ENCODE measurements at places on chromosomes 16 and 17.

GRCh38 chr16:73106329-73107034 lies 58.6 kb upstream of the ZFHX3 start:
- no peak for DNase-seq

- no peak for DNase-seq
Measured at GRCh38 chr16:69798466-69798865, 36.3 kb downstream of the WWP2 start.

GRCh38 chr17:37247825-37248224 lies 128.0 kb upstream of the C17orf78 start:
- DNase-seq, result no peak

DNA sequence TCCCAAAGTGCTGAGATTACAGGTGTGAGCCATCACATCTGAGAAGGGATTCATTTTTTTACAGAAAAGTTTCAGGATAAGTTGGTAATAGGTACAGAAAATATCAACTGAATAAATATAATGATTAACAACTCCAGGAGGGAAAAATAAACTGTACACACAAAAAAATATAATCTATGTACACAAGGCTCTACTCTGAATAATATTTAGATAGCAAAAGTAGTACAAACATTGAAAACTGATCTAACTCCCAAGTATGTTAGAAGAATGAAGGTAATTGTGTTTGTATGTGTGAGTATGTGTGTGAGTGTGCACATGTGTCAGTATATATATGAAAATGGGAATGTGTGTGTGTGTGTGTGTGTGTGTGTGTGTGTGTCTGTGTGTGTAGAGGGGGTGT lies 20.4 kb downstream of the TUBD1 start:
- DNase-seq, result no peak

DNA sequence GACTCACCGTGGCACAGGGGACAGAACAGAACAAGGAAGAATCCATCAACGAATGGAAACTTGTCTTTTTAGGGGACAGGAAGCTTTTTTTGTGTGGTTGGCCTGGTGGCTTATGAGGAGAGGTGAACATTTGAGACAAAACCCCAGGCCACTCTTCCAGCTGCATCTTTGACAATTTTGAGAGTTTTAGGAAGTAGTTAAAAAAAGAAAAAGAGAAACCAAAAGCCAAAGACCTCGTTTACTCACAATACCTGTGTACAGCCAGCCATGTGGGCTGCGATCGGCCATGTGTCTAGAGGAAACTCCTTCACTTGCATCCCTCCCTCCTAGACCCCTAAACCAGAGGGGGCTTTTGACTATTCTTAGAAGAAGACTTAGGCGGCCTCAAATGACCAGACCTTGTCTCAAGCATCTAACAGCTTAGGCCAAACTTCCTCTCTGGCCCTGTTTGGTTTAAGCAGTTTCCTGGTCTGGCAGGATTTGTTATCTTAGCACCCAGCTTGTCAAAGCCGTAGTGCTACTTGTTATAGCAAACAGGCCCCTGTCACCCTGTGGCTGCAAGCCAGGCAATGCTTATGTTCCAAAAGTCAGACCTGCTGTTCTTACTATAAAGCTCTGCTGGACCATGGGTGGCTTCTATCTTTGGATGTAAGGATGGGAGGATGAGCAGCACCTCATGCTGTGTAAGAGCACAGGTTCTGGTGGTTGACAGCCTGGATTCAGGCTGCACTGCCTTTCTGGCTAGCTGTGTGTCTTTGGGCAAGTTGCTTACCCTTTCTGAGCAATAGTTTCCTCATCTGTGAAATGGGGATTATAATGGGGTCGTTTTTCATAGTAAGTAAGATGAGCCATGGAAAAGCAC lies 17.7 kb downstream of the KSR1 start:
- peak; percentile 87 for DNase-seq

DNA sequence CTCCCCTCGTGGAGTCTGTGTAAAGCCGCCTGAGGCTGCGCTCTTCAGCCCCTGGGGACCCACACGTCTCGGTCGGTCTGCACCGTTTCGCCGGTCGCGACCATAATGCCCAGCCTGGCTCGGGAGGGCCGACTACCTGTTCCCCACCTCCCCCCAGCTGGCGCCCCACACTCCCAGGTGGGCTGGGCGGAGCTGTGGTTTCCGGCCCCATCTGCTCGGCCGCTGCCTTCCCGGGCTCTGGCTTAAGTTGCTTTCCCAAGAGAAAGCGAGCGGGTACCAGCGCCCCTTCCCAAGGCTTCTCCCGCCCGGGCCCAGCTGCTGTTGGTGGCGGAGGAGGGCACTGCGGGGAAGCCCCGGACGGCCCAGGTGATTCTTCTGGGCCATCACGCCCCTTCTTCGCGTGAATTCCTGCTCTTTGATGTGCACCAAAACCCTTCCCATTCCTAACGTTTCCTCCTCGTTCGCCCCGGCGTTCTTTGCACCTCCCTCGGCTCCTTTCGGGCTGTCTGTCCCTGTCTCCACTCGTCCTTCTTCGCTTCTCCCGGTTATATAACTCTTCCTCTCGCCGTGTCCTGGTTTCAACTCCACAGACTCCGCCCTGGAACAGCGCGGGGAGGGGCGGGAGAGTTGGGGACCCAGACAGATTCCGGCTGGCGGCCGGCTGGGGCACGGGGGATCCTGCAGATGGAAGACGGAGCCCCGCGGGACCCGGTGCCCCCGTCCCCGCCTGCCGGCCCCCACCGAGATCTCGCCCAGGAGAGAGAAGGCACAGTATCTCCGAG lies 2.0 kb downstream of the KDM6B start:
- DNase-seq, result peak; percentile 51

GRCh38 chr17:337866-338265 lies 14.7 kb downstream of the RPH3AL start:
- DNase-seq, result no peak

- DNase-seq, result no peak
Measured at GRCh38 chr17:1729966-1730325, 5.4 kb downstream of the WDR81 start.

DNA sequence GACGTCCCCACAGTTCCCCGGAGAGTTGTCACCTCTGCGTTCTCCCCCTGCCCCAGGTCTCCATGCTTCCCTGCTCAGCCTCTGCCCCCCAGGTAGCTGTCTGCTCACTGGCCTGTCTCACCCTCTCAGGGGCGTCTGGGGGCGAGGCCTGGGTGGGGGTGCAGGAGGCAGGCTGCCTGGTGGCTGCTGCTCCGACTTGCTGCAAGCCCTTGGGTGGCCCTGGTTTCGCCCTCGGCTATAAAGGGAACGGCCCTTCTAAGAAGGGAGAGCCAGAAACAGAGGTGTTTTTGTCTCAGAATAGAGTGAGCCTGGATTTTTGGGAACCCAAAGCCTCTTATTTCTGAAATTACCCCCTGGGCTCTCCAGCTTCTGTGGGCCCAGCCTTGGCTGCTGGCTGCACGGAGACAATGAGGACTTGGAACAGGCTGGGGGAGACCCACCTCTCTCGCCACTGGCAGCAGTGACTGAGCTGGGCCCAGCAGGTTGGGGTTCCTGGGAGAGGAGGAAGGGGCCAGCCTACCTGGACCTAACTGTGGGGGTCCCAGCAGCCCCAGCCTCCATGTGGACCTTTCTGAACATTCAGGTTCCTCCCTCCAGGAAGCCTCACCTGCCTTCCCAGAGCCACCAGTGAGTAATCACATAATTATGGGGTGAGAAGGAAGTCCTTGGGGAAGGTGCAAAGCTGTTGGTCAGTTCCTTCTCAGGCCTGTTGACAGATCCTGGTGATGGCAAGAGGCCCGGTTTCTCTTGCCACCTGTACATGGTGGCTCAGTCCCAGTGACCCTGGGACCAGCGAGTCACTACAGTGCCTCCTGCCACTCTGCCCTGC lies 15.5 kb upstream of the SPNS2 start:
- no peak for DNase-seq

DNA sequence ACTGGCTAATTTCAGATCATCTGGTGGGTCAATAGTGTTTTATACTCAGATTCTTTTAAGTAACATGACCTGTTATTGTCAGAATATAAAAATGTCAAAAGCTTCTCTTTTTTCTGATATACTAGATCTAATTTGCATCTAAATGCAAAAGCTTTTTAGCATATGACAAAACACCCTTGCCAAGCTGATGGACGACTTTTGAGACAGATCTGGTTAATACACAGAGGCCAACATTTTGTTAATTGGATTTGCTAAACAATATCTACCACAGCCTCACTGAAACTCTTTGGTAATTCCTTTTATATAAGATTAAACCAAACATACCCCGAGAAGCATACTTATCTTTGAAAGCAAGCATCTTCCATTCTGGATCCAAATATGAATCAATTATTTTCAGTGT lies 10.3 kb upstream of the NOL11 start:
- no peak for DNase-seq

DNA sequence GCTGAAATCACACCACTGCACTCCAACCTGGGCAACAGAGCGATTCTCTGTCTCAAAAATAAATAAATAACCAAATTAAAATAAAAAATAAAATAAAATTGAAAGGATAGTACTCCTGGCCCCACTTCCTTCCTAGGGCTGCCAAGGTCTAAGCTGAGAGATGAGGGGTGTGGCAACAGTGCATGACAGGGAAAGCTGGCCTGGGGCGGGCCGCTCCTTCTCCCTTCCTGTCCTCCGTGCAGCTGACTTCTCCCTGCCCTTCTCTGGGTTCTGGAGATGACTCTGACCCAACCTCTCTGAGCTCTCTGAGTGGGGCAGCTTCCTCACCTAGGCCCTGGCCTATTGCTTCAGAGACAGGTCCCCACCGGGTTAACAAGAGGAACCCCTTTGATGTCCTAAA lies 8.7 kb upstream of the SLC25A39 start:
- no peak for DNase-seq

DNA sequence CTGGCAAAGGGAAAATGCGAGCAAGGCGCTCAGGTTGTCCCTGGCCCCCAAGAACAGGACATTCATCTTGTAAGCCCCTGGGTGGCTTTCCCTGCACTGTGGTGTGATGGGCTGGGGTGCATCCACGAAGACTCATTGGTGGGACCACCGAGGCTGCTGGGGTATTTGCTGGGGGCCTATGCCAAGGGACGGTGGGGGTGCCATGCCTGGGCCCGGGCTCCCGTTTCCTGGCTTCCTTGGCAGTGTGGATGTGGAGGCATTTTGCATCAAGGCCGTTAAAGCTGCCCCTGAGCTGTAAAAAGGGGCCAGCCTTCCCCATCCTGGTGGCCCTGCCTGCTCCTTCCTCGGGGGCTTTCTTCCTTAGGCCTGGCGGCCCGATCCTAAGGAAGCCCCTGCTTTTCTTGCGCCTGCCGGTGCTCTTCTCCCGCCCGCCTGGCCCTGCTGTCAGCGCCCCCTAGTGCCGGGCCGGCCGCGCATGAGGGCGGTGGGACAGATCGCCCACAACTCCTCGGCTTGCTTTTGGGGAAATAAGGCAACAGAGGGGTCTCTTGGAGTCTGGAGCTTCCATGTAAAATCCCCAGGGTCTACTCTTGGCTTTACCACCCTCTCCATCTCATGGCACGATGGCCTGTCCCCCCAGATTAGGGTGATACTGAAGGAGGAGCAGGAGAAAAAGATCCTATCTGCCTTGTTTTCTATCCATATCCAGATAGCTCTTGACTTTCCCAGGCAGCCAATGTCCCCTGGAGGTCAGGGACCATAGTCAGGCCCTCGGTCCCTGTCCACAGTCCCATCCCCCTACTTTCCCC lies 9.8 kb upstream of the TBX2 start:
- DNase-seq, result peak; percentile 56

- DNase-seq, result no peak
Measured at GRCh38 chr17:58944166-58944565, 162.5 kb downstream of the TRIM37 start.

- DNase-seq, result no peak
Measured at GRCh38 chr16:275786-276232, at the start of gene RGS11. Gene RGS11 (minus strand): TSS chr16:275944. CDS start chr16:275911, 33 bp downstream.

DNA sequence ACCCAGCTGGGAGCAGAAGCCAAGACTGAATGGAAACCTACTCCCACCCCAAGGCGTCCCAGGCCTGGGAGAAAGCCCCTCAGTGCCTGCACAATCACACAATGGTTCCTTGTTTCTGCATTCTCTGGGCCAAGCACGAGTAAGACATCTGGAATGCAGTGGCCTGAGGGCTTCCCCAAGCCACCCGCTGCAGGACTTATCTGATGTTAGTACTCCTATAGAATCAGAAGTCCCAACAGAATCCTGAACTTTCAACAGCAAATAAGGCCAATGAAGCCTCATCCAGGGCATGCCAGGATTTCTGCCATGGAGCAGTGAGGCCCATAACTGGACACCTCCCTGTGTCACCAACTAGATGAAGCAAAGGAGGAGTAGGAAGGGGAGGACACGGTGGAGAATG lies 28.6 kb downstream of the MYO18A start:
- no peak for DNase-seq

GRCh38 chr16:83520596-83520995 lies 287.2 kb upstream of the HSBP1 start:
- no peak for DNase-seq

DNA sequence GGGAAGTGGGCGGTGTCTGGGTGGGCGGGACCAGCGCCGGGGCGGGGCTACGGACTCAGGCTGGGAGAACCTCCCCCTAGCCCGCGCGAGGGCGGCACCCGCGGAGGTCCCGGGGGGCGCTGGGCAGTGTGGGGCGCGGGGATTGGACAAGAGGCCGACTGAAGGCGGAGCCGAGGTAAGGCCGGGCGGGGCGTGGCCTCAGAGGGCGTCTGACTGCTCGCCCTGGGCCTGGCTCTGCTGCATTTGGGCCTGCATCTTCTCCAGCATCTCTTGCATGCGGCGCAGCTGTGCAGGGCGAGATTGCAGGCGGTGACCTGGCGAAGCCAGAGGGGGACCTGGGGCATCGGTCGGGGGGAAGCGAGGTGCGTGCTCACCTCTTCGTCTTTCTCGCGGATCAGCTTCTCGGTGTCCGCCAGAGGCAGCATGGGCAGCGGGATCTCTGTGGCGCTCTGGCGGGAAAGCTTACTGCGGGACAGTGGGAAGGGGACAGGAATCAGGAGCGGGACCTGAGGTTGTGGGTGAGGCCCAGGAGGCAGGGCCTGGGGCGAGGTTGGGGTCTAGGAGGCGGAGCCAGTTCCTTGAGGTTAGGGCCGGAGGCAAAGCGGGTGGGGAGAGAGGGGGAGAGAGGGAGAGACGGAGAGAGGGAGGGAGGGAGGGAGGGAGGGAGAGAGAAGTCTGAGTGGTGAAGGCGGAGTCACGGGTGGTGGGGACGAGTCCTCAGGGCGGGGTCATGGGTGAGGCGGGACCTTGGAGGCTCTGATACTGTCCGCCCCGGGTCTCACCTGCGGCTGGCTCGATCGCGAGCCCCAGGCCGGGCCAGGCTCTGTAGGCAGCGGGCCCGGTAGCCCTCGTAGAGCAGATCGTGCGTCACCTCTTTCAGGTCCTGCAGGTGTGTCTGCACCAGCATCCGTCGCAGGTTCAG lies 3.9 kb downstream of the SEPTIN1 start:
- DNase-seq, result peak; percentile 98

DNA sequence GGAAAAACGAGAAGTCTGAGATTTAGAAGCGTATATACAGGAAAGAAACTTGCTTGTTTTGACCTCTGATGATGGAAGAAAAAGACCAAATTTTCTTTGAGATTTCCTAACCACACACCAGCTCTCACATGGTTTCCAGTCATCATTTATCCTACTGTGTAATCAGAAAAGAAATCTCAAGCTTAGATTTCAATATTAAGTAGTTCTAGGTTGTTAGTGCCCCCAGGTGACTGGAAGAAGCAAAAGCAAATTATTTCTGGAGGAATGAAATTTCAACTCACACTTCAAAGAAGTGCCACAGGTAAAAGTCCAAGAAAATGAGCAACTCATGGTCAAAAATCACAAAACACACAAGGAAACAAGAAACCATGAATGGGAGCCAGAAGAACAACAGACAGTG lies 51.8 kb upstream of the KDM6B start:
- no peak for DNase-seq

GRCh38 chr17:42183741-42184711 lies 1.2 kb downstream of the HCRT start:
- peak; percentile 80 for DNase-seq

All from stimulated activated CD4-positive, alpha-beta T cell treated with anti-CD3 and anti-CD28 coated beads, Interleukin-4, amount 100 ng/mL, for 4 hours (primary cell).